Thyroid gland (tissue), 4 donors: ENCODE measurements at places on chromosomes 2 and 18. TPM values are rescaled to one million over a fixed set of nuclear protein-coding genes. Genes with fewer than 3 reads are reported as not detected.
A peak's percentile ranks its signal among the peaks of the same experiment; 100 is the strongest.

Gene ALKAL2
- 6.9 TPM for total RNA-seq

- DNase-seq, result no peak
Observed at GRCh38 chr2:189566046-189566445, 14.5 kb downstream of the SLC40A1 start.

DNA sequence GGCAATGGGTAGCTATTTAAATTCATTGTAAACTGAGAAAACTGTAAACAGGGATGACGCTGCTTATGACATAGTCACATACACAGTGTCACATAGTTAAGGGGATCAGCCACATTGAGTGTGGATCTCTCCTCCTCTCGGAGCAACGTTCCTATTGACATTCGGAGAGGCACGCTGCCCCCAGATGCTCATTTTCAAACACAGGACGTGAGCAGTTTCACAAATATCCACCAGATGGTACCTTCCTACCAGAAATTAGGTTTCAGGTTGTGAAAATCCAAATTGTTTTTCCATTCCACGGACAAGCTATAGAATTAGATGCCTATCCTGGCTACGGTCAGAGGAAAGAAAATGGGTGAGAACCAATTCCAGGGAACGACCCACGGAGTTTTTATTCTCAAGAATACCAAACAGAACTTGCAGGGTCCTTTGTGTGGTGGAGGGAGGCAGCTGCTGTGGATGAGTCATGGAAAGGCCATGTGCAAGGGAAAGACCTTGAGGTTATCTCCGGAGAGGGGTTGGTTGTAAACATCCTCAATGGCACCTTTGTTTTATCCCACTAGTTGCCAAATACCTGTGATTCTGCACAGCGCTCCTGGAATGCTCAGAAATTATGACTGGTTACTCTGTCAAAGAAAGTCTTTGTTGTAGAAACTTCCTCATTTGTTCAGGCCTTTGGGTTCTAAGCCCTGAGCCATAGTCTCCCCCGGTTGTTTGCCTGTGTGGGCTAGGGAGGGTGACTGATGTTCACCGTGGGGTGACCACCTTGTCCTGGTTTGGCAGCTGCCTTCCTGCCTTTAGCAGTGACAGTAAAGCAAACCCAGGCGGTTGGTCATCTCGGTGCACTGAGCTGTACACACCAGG, 88.0 kb downstream of the ACTR3 start:
- no peak for DNase-seq

Gene DYNAP
- total RNA-seq, result not detected

DNA sequence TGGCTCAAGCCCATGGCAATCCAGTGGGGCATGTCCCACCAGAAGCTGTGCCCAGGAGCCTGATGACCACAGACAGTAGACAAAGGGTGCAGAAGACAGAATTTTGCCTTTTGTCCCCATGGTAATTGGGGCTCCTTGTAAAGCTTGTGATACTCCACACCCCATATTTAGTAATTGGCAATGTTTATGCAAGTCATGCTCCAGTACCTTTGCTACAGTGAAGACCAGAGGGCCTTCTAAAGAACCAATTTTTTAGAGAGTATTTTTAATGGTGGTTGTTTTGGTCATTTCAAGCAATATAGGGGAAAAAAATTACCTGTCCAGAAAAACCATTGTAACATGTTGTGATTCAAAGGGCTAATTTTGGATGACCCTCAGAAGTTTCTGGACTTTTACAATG, 194.8 kb downstream of the ANAPC1 start:
- no peak for DNase-seq

Gene IL1RL2
- total RNA-seq, result 6.2 TPM

Gene TTC39C
- 25.4 TPM for total RNA-seq

GRCh38 chr2:36960005-36960675, 6.2 kb downstream of the STRN start:
- no peak for DNase-seq

DNA sequence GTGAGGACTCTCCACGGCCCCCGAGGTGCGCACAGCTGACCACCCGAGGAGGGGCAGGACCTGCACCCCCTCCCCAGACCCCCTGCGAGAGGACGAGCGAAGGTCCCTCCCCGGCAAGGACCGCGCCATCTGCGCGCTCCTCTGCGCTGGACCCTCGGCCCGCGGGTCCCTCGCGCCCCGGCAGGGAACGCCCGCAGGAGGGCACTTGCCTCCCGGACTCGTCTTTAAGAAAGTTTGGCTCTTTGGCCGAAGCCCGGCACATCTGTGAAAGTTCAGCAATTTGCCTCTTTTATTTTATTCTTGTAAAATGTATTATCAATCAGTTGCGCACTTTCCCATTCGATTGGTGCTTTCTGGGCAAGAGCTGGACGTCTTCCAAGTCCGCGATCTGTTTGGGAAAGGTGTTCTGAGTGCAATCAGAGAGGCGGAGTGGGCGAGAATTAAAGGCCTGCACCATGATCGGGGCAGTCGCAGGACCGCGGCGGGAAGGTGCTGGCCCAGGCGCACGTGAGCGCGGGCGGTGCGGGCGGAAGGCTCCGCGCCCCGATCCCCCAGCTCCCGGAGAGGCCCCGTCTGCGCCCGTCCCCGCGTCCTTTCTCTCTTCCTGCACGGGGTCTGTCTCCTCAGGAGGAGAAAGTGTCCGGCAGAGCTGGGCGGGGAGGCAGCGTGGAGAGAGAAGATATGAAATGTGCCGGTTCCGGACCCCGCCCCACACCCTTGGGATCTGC, 1.6 kb upstream of the ALKAL2 start:
- peak; percentile 23 for DNase-seq

- DNase-seq, result no peak
Observed at GRCh38 chr18:70160073-70160678, 45.3 kb downstream of the RTTN start.

GRCh38 chr2:154264024-154264423, 392.3 kb downstream of the GALNT13 start:
- no peak for DNase-seq

- peak; percentile 75 for DNase-seq
Observed at GRCh38 chr2:135709992-135710391, 31.7 kb upstream of the UBXN4 start.

Gene SLC66A2
- 193 TPM for total RNA-seq

Gene MSTN
- total RNA-seq, result 0.45 TPM

DNA sequence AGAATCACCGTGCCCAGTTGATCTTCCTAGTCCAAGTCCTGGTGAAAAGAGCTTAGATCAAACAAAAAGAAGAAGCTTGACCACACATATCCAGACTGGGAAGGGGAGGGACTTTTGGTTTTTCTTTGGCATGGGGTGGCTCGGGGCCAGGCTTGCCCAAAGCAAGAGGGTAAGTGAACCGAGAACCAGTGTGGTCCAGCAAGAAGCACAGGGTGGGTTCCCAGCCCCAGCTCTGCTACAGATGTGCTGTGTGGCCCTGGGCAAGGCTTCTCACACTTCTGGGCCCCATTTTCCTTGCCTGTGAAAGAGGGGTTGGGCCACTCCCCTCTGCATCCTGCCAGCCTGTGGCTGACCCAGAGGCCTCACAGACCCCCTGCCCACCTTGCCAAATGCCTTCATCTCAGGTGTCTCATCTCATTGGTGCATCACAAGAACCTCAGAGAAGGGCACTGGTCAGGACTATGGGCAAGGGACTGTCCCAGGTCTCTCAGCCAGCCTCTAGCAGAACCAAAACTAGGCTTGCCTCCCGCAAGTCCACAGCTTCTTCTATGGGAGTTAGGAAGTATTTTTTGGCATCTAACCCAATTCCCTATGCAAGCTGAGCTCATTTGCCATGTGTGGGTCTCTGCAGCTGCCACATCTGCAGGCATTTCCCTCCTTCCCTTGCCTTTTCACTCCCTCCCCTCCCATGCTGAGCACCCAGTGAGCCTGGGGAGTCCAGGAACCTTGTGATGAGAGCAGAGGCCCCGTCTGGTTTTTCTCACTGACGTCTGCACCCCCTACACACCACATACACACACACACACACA, 6.9 kb downstream of the ATP6V1B1 start:
- no peak for DNase-seq

Gene BCL11A
- 12.8 TPM for total RNA-seq

GRCh38 chr2:142725386-142725785, 152.1 kb upstream of the KYNU start:
- no peak for DNase-seq
